ENCODE measurements at places on chromosomes 3 and 15. TPM values are rescaled to one million over a fixed set of nuclear protein-coding genes. Genes with fewer than 3 reads are reported as not detected.
A peak's percentile ranks its signal among the peaks of the same experiment; 100 is the strongest.

The GP9 gene
- not detected for total RNA-seq

The PRRT3 gene
- total RNA-seq = 1.5 TPM

The GRK7 gene
- not detected for total RNA-seq

The PPP1R14D gene
- not detected for total RNA-seq

The HTR3E gene
- not detected for total RNA-seq

The TERC gene
- 111 TPM for total RNA-seq

The DNAJA4 gene
- total RNA-seq = 17.8 TPM

The IL17RB gene
- 1.2 TPM for total RNA-seq

The GMPPB gene
- total RNA-seq = 14.3 TPM

The CPNE9 gene
- not detected for total RNA-seq

The MRPL47 gene
- total RNA-seq = 28.6 TPM

The FBXW12 gene
- total RNA-seq = not detected

DNA sequence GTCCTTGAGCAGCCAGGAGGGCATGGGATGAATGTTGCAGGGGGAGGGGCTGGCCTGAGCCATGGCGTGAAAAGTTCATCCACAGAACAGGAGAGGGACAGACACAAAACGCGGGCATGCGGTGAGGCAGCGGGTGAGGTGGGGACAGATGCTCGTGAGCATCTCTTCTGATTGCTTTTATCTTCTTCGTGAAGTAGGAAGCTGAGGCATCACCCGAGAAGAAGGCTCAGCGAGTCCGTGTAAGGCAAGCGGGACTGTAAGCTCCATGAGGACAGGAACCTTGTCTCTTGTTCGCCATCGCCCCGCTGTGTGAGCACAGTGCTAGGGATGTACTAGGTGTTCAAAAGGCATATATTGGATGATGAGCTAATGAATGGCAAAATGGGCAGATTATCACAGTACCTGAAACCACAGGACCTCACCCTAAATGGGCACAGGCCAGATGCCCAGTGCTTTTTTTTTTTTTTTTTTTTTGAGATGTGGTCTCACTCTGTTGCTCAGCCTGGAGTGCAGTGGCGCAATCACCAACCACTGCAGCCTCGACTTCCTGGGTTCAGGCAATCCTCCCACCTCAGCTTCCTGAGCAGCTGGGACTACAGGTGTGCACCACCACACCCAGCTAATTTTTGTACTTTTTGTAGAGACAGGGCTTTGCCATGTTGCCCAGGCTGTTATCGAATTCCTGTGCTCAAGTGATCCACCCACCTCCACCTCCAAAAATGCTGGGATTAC is 46.8 kb downstream of the CPN2 start:
- peak; percentile 54 for DNase-seq

DNA sequence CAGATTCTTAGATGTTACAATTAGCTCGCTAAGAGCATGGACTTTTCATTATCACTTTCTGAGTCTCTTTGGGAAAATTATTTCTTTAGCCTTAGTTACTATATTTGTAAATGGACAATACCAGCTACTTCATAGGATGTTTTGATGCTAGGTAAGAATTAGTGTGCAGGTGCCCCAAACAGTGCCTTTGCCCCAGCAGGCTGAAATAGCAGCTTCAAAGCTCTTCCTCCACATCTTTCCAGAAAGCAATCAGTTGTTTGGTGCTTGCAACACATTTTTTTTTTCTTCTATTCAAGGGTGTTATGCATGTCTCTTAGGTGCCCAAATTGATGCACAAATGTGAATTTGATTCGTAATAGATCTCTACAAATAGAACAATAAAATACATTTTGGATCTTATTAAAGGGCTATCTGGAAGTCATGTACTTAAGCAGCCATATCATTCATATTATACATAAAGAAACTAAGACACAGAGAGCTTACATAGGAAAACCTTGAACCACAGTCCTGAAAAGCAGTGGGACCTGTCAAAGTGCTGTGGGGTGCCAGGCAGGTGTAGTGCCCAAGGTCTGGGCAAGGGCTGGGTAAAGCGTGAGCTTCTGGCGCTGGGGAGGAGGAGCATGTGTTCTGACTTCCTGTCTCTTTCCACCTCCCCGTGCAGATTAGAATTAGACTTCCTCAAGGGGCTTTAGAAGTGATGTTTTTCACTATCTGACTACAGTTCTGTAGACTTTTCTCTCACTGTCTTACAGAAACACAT is 62.9 kb downstream of the FNDC3B start:
- no peak for DNase-seq

DNA sequence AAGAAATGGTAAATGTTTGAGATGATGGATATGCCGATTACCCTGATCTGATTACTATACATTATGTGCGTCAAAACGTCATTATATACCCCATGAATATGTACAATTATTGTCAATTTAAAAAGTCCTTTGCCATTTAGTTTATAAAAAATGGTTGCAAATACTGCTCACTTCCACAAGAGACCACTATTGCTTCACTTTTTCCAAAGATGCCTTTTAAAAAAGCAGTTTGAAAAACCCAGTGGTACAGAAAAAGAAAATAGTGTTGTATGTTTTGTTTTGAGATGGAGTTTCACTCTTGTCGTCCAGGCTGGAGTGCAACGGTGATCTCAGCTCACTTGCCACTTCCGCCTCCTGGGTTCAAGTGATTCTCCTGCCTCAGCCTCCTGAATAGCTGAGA is 39.3 kb downstream of the EDEM1 start:
- no peak for DNase-seq

DNA sequence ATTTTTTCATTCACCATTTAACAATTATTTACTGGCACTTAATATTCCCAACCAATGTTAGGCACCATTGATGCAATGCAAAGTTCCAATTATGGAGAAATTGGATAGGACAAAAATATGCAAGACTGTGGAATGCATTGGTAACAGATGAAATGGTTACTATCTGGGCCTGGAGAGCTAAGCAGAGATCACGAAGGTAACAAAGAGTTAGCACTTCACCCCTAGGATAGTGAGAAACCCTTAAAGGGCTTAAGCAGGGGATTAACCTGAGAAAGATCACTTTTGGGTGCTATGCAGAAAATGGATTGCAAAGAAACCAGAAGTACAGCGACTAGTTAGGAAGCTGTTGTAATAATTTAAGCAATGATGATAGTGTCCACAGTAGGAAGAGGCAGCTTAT is 129.6 kb upstream of the GPR149 start:
- no peak for DNase-seq

- no peak for DNase-seq
These were observed 37.1 kb downstream of the SYNM start for GRCh38 chr15:99141943-99142342.

DNA sequence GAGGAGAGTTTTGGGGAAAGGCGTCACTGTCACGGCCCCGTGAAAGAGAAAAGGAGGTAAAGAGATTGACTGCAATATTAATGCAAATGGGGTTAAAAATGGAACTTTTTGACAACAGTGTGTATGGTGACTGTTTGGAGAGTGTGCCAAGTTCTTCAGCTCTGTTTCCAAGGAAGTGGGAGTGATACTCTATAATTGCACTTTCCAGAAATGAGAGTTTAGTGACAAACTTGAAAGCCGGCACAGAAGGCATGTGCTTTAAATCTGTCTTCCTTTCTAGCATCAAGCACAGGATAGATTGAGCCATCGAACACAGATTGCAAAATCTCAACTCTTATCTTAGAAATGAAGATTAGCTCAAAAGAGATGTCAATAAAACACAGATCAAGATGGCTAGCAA is 51.9 kb upstream of the SNRPA1 start:
- DNase-seq = no peak

DNA sequence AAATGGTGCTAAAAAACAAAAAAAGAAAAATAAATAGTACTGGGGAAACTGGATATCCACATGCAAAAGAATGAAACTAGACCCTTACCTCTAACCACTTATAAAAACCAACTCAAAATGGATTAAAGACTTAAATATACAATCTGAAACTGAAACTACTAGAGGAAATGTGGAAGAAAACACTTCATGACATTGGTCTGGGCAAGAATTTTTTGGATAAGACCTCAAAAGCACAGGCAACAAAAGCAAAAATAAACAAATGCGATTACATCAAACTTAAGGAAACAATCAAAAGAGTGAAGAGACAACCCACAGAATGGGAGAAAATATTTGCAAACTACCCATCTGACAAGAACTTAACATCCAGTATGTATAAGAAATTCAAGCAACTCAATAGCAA is 6.4 kb downstream of the IFT57 start:
- no peak for DNase-seq

DNA sequence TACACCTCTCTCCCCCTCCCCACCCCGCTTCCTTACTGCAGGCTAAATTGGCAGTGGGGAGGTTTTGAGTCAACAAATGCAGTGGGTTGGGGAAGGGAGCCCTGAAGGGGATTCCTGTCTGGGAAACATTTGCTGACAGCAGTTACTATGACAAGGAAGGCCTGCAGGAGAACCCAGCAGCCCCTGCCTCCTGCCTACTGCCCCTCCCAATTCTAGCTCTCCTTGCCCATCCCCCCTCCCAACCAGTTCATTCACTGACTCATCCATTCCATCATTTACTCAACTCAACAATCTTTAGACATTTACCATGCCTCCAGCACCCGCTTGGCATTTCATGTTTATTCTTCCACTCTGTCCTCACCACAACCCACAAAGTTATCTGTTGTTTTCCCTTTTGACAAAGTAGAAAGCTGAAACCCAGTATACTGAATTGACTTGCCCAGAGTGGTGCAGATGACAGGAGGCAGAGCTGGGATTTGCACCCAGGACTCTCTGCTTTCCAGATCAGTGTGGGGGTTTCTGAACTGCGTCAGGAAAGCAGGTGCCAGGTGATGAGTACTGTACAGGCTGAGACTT is 75.0 kb downstream of the MAGEF1 start:
- no peak for DNase-seq

DNA sequence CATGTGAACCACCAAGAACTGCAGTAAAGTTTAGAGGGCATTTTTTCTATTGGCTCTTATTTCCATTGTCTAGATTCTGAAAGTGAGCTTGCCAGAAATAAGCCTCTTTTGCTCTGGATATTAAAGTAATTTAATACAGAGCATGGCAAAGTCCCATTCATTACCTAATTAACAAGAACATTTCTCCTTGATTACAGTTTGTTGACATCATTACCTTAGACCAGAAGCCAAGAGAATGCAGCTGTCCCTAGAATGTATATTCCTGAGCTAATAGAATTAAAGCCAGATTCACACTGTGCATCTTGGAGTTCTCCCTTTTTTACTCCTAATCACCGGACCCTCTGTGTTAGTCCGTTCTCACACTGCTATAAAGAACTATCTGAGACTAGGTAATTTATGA is 46.4 kb upstream of the TM4SF4 start:
- no peak for DNase-seq

- DNase-seq = no peak
These were observed 207.1 kb downstream of the TP63 start for GRCh38 chr3:189838291-189838690.

GRCh38 chr15:99703603-99704443 is 29.4 kb downstream of the LYSMD4 start:
- DNase-seq = no peak

DNA sequence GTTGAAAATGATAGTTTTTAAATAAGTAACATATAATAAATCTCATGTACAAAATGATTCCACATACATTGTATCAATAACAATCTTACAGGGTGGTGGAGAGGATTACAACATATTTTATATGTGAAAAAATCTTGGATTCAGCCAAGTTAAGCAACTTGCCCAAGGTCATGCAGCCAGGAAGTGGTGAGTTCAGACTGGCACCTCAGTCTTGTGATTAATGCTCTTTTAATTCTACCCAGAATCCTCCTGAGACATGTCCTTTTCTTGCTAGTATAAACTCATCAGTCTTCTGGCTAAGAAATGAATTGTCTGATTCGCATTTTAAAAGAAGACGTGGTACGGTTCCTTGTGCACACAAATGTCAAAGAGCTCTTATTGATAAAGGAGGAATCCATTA is 4.5 kb upstream of the MYRIP start:
- DNase-seq = no peak

GRCh38 chr3:52029053-52029452 is 27.3 kb downstream of the DUSP7 start:
- DNase-seq = no peak

GRCh38 chr3:57019057-57019456 is 41.4 kb upstream of the SPATA12 start:
- no peak for DNase-seq

Measured in sigmoid colon (tissue), 7 donors.